Activated T-cell treated with anti-CD3 and anti-CD28 coated beads, Interleukin-2, amount 50 U/mL, for 48 hours (primary cell): ENCODE measurements at places on chromosomes 11 and 22.

GRCh38 chr11:6655020-6655789 lies 404 bp downstream of the DCHS1 start:
- peak; percentile 50 for DNase-seq

GRCh38 chr11:8071616-8072581 lies 9.1 kb upstream of the TUB start:
- no peak for DNase-seq

- DNase-seq: no peak
Observed at GRCh38 chr11:73940801-73941570, 9.8 kb upstream of the DNAJB13 start.

GRCh38 chr11:80455818-80456217 lies 1015.0 kb upstream of the TENM4 start:
- no peak for DNase-seq

DNA sequence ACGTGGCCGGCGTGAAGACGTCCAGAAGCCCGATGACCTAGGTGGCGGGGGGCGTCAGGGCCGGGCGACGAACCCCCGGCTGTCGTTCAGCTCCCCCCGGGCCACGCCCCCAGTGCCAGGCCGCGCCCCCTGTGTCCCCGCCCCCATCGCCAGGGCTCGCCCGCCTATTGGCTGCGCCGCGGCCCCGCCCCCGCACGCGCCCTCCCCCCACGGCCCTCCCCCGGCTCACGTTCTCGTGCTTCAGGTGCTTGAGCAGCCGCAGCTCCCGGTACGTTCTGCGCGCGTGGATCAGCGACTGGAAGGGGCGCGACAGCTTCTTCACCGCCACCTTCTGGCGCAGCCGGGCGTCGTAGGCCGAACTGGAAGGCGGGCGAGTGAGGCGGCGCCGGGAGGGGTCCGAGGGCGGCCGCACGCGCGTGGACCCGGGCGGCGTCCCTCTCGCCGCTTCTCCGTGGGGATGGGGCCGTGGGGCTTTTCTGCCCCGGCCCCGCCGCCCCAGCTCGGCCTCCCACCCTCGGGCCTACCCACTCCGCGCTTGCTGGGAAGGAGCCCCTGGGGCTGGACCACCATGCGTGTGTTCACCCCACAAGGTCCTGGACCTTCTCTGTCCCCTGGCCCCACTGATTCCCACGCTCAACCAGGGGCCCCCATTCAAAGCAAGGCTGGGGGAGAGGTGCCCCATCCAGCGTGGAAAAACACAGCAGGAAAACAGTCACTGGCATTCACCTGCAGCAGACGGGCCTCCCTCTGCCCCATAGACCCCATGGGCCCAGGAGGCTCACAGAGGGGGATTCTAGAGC lies 2.4 kb downstream of the MAPK11 start:
- peak; percentile 70 for DNase-seq

GRCh38 chr11:96595011-96595410 lies 205.2 kb downstream of the JRKL start:
- no peak for DNase-seq
